B cell (primary cell): ENCODE measurements at places on chromosomes 11 and 22. TPM values are rescaled to one million over a fixed set of nuclear protein-coding genes. Genes with fewer than 3 reads are reported as not detected.

DNA sequence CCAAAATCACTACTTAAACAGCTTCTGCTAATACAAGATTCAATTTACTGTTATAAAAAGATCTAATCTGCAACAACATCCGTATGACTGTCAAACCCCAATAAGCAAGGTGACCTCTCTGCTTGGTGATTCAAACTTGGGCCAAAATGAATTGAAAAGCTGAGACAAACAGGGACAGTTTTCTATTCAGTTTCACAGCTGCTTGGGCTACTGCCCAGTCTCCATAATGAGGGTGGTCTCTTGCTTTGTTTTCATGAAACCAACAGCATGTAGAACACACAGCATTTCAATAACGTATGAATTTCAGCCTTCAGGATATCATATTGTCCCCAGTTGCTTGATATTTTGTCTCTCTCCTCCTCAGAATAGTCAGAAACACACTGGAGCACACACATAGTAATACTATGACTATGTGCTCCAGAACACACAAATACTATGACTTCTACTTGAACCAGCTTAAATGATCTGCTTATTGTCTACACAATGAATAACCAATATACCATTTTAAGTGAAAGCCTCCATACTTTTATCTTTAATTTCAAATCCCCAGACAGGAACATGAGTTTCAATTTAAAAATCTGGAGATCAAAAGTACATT lies 285.0 kb downstream of the TTC28 start:
- no peak overlapping the region for H3K27ac ChIP-seq
- H3K4me1 ChIP-seq = no peaks in the 10 kb centered on the region
- H3K36me3 ChIP-seq = no peaks in the 10 kb centered on the region
- no peak overlapping the region for H3K4me3 ChIP-seq

OR8K3 gene
- not detected in 2 replicates for total RNA-seq

GRCh38 chr11:111378861-111379601 lies at the start of gene POU2AF1:
POU2AF1 (minus strand) TSS chr11:111379275; CDS start chr11:111379177, 98 bp downstream.
- peaks cover 72% of the 10 kb centered on the region for H3K4me1 ChIP-seq
- peak; percentile 93 for DNase-seq
- H3K36me3 ChIP-seq = peaks cover 3% of the 10 kb centered on the region
- H3K27ac ChIP-seq = peak within 1 kb of the TSS; percentile 97
- H3K4me3 ChIP-seq = peak within 1 kb of the TSS; percentile 91
- no peaks in the 10 kb centered on the region for H3K27me3 ChIP-seq

DNA sequence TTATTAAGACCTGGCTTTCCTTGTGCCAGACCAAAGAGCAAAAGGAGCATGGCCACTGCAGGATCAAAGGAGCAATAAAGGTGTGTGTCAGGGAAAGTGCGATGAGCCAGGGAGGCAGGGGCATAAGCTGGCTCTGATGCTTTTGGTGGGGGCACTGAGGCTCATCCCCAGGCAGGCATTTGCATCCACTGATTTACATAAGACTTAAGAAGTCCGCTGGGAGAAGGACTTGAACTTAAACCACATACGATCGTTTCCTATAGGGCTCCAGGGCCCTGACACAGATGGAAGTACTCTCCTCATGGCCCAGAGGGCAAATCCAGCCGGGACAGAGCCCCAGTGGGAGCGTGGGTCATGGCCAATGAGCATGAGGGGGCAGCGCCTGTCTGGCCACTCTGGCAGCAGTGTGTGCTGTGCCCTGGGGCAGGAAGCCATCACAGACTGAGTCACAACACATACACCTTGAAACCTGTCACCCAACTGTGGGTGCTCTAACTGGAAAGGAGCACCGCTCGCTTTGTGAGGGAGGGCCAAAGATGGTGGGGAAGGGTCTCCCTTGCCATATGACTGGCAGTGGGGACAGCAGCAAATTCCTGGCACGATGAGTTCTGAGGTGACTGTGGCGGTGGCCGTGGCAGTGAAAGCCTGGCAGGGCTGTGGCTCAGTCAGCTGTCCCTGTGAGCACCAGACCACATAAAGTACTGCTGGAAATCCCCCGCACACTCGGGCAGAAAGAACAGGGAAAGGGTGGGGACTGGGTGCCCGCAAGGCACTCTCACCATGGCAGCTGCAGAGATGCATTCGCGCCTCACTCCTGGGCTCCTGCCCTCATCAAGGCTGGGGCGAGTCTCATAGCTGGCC lies 79.4 kb upstream of the LMO1 start:
- DNase-seq = peak; percentile 73
- peaks cover 32% of the 10 kb centered on the region for H3K4me1 ChIP-seq
- no peak overlapping the region for H3K4me3 ChIP-seq

PLEKHA7 gene
- 8.2 and 10.1 TPM in 2 replicates for total RNA-seq
